ENCODE measurements at places on chromosomes 12 and 14.

- DNase-seq = peak; percentile 79
Observed at GRCh38 chr14:70809225-70810219, at the start of gene MAP3K9. Gene MAP3K9, minus strand, starts transcription at chr14:70809513. Its CDS starts 342 bp downstream, at chr14:70809171.

DNA sequence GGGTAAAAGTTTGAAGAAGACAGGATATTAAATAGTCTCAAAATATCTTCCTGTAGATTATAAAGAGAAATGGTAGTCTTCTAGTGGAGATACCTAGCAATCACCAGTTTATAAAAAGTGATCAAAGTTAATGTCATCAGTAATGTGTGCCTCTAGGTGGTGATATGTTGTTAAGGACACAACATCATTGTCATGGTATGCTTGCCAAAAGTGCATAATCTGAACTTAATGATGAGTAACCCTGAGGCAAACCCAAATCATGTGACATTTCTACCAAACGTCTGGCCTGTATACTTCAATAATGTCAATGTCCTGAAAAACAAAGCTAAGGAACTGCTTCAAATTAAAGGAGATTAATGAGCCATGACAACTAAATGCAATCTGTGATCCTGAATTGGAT is 214.7 kb downstream of the PHLDA1 start:
- DNase-seq = no peak

- no peak for DNase-seq
Observed at GRCh38 chr12:121240062-121240420, 30.1 kb downstream of the P2RX4 start.

- DNase-seq = no peak
Observed at GRCh38 chr14:89386212-89386886, 30.7 kb downstream of the FOXN3 start.

GRCh38 chr12:56590237-56590830 is 39.8 kb downstream of the BAZ2A start:
- no peak for DNase-seq

DNA sequence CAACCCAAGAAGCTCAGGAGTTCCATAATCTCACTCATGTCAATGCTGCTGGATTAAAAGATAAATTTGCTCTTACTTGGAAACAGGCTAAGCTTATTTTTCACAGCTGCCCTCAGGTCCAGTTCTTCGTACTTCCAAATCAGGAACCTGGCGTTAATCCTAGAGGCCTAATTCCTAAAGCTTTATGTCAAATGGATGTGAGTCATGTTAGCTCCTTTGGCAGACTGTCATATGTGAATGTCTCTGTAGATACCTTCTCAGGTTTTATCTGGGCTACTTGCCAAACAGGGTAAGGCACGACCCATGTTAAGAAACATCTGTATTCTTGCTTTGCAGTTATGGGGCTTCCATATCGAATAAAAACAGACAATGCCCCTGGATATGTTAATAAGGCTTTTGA is 504.6 kb downstream of the ALG10 start:
- no peak for DNase-seq

DNA sequence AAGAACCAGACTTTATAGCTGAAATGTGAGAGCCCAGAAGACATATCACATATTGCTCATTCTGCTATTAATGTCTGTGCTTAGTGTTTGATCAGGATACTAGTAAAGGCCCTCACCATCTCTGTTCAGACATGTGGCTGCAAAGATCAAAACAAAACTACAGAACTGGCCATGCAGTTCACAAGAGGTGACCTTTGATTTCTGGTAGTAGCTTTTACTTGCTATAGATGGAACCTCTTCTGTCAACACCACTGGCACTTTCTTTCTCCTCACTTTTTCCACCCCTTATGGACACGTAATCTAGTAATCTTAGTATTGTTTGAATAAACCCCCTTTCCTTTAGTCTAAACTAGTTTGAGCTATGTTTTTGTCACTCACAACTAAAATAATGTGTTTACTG is 214.8 kb downstream of the EPS8 start:
- no peak for DNase-seq

DNA sequence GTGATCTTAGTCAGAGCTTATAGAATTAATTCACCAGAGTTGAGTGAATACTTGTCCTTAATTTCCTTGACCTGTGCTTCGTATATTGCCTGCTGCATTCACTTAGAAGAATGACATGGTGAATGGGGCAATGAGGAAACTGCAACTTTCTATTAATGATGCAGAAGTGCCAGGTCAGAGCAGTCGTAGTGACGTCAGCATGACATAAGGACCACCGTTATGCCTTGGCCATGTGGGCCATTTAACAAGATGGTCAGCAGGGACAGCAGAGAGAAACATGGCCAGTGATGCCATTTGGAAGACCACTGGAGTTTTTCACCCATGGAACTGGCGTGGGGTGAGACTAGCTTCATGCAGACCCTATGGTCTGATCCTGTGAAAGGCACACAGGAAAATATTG is 1469.4 kb upstream of the TMEM132C start:
- DNase-seq = no peak

DNA sequence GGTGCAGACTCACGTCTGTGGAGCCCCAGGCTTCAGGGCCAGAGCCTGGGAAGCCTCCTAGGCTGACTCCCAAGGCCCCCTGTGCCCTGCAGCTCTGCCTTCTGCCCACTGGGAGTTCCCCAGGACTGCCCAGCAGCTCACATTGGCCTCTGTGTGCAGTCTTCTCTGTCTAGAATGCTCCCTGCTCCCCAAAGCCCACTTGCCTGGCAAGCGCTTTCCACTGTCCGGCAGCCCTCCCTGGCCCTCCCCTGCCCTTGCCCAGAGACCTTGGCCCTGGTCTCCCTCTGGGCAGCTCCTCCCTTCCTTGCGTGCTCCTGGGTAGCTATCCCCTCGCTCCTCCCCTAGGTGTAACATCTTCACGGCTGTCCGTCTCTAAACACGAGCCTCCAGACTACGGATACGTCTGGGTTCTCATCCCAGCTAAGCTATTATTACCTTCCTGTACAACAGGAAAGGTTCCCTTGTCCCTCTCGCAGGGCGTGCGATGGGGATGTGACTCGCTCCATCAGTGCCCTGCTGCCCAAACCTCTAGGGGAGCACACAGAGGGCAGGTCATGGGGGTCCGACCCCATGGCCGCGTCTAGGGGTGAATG is 325.5 kb upstream of the RTL1 start:
- DNase-seq = no peak

GRCh38 chr14:88034076-88034475 is 29.1 kb downstream of the GPR65 start:
- no peak for DNase-seq

DNA sequence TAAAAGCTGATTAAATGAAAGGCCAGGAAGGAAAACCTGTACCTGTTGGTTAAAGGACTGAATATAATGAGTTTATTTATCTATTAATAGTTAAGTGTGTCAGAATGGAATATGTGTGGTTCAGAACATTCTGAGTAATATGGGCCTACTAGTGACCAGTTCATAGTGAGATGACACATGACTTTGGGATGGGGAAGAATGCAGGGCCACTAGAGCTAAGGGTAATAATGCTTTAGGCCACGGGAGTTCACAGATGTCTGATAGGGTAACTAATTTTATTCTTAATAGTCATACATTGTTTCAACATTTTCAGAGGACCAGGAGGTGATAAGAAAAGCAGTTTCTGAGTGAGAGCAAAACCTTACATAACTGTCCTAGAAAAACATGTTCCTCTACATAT is 247.8 kb upstream of the OR4E1 start:
- DNase-seq = no peak

GRCh38 chr14:77088219-77088618 is 9.8 kb upstream of the CIPC start:
- no peak for DNase-seq

GRCh38 chr12:62656591-62657362 is 190.2 kb downstream of the MON2 start:
- no peak for DNase-seq

GRCh38 chr14:91038439-91038838 is 22.0 kb downstream of the RPS6KA5 start:
- DNase-seq = no peak

DNA sequence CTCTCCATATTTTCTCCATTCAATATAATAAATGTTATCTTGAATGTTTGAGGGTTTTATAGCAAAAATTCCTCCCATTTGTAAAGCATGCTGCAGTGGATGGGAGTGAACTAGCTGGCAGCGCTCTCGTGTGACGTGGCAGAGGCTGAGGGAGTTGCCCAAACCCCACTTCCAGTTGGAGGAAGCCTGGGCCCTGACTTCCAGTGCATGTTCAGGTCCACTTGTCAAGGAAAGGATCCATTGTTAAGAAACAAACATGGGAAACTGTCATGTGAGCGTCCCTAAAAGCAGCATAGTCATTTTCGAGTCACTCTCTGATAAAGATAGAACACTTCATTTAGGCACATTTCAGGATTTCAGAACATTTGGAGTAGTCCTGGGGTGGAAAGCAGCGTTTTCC is 116.6 kb downstream of the SLC25A47 start:
- DNase-seq = no peak

- DNase-seq = no peak
Observed at GRCh38 chr14:35138585-35138984, 16.2 kb downstream of the PRORP start.

DNA sequence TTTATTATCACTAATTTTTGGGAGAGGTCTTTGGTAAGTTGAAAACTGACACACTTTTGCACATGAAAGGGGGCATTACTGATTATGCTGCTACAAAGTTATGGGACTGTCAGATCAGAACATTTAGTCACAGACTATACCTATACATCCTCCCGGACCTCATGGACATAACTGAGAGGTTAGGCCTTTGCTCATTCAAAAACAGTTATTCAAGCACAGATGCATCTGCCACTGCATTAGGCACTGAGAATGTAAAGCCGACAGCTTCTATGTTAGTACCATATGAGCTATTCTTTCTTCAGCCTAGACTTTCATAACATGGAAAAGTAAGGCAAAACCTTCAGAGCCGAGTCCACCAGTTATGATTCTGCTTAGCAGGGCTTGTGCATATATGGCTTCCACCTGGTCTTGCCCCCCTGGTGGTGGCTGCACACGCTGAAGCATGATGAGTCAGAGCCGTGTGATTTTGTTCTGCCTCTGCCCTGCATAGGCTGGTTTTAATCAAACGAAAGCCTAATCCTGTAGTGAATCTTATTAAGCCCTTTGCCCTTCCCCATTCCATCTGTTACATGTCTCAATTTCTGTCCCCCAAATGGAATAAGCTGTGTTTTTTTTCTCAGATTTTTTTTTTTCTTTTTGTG is 21.8 kb upstream of the RNU6-8 start:
- no peak for DNase-seq

DNA sequence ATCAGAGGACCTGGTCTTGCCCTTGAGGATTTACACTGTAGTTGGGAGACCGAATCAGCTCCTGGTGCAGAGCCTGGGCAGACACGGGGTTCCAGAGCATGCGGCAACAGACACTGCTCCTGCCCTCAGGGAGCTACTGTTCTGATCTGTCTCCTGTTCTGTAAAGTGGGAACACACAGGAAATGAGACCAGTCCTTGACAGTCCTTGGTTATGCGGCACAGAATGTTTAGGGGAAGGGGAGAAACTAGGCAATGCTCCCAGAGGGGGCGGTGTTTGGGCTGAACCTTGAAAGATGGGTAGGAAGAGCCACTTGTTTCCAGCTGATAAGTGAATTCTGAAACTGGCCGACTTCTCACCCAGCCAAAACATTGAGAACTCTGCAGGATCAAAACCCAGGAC is 132.4 kb downstream of the ZFP36L1 start:
- no peak for DNase-seq

DNA sequence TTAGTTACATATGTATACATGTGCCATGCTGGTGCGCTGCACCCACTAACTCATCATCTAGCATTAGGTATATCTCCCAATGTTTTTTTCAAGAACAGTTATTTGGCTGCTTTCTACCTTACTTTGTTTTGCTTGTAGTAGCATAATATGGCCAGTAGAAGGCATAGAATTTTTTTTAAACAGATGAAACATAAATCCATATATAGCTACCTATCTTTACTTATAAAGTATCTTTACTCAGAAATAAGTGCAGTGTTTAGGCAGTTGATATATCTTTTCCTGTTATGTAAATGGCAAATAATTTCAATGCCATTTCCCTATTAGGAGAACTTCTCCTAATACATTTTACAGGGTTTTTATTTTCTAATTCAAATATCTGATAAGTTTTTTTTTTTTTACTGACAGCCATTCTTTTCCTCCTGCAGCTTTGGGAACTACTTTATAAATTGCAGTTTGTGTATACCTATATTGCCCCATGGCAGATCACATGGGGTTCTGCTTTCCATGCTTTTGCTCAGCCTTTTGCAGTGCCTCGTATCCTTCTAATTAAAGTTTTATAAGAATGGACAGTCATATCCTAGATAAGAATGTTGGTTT is 143.1 kb downstream of the PCNX1 start:
- no peak for DNase-seq

- DNase-seq = no peak
Observed at GRCh38 chr12:130933269-130933995, 20.3 kb upstream of the ADGRD1 start.

- DNase-seq = no peak
Observed at GRCh38 chr12:132389026-132389425, 59.6 kb upstream of the GALNT9 start.

DNA sequence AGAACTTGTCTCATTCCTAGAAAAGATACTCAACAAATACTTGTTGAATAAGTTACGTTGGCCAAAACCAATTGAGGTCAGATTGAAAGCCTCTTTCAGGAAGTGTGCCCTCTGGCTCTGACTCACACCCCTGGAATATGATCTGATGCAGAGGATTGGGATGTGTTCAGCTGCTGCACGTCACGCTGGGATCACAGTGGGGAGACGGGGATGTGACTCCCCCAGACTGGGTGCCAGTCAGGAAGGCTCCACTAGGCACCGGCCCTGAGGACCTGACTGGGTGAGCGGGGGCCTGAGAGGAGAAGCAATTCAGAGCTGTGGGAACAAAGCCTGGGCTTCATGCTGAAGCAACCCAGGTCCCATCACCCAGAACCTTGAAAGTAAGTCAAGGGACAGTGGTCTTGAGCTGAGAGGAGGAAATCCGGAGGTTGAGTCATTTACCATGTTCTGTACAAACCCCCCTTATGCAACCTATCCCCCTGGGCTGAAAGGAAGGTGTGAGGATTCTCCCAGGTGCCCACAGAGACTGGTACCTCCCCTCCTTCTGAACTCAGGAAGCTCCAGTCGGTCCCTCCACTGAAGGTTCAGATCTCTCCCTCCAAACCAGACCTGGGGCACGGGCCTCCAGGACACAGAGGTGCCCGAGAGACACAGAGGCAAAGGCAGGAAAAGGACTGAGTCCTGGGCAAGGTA is 3.9 kb downstream of the CEBPE start:
- DNase-seq = no peak

- DNase-seq = no peak
Observed at GRCh38 chr12:93125126-93125525, 196.0 kb upstream of the EEA1 start.

- DNase-seq = no peak
Observed at GRCh38 chr12:21656905-21657325, 727 bp downstream of the LDHB start.

DNA sequence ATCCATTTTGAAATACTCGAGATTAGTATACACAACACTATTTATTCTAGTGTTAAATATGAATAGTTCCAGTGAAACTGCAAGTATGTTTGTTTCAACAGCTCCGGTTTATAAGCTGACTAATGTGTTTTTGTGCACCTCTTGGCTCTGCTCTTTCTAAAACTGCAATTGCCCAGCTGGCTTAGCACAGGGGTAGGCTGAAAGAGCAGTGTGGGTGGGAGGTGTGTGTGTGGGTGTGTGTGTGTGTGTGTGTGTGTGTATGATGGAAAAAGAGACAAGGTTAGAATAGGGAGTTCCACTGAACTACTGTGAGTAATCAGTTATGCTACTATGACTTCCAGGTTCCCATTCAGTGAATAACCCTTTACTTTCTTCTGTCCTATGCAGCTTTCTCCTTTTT is 37.8 kb upstream of the DDHD1 start:
- no peak for DNase-seq

GRCh38 chr12:132765361-132765760 is 3.7 kb upstream of the ANKLE2 start:
- DNase-seq = no peak

- no peak for DNase-seq
Observed at GRCh38 chr14:104476437-104476836, 103.1 kb upstream of the C14orf180 start.

Measured in activated CD4-positive, alpha-beta T cell treated with anti-CD3 and anti-CD28 coated beads for 1 hour (primary cell).